Muscle of arm (tissue), 14 donors: ENCODE measurements at places on chromosomes 1 and 21. TPM values are rescaled to one million over a fixed set of nuclear protein-coding genes. Genes with fewer than 3 reads are reported as not detected.
A peak's percentile ranks its signal among the peaks of the same experiment; 100 is the strongest.

GRCh38 chr1:94954263-94955220 lies 27.6 kb upstream of the CNN3 start:
- no peak for DNase-seq

GRCh38 chr1:6260961-6261614 lies at the start of gene GPR153:
Gene GPR153, minus strand, starts transcription at chr1:6261098. Its CDS starts 6,193 bp downstream, at chr1:6254905.
- no peak for DNase-seq

The BSND gene
- 0.07 TPM for polyA plus RNA-seq

The DNASE2B gene
- polyA plus RNA-seq = not detected

- DNase-seq = no peak
Measured at GRCh38 chr1:110088739-110089316, 18.4 kb upstream of the ALX3 start.

The CHRM3 gene
- not detected for polyA plus RNA-seq

The KCNJ6 gene
- polyA plus RNA-seq = 1.1 TPM

DNA sequence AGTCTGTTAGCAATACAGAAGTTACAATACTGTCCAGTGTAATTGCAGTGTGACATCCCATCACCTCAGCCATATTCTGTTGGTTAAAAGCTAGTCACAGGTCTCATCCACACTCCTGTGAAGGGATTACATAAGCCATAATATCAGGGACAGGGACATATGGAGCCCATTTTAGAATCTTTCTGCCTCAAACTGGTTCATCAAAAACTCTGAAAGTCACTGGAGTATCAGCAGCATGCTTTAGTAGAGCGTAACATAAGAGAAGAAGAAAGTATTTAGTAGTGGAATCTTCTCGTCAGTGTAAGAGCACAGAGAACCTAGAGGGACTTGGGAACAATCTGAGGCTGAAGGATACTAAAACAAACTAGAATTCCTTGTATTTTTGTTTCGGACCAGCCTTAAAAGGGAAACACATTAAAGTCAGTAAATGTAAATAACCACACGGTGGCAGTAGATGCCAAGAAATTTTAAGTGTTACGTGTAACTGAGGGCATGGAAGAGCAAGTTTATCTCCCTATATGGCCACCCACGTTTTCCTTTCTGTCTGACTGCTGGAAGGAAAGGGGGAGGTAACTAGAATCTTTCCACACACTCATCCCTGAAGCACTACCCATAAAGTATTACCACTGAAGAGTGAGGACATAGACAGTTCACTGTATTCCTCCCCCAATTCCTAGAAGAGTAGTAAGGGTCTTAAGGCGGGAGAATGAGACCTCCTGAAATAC lies 41.6 kb upstream of the AGL start:
- peak; percentile 87 for DNase-seq

GRCh38 chr1:155219592-155220031 lies 11.1 kb downstream of the MTX1 start:
- DNase-seq = no peak

The CALML6 gene
- polyA plus RNA-seq = 192 TPM

GRCh38 chr1:98940722-98941079 lies 64.0 kb downstream of the PLPPR5 start:
- DNase-seq = no peak

The SH2D1B gene
- polyA plus RNA-seq = 0.32 TPM

GRCh38 chr1:53133261-53134041 lies 9.0 kb downstream of the SLC1A7 start:
- DNase-seq = no peak

GRCh38 chr1:226643611-226644540 lies 95.2 kb downstream of the ITPKB start:
- no peak for DNase-seq

GRCh38 chr21:34858559-34858958 lies 189.8 kb downstream of the CLIC6 start:
- DNase-seq = no peak

GRCh38 chr21:34938089-34938764 lies 110.9 kb downstream of the RUNX1 start:
- DNase-seq = no peak

DNA sequence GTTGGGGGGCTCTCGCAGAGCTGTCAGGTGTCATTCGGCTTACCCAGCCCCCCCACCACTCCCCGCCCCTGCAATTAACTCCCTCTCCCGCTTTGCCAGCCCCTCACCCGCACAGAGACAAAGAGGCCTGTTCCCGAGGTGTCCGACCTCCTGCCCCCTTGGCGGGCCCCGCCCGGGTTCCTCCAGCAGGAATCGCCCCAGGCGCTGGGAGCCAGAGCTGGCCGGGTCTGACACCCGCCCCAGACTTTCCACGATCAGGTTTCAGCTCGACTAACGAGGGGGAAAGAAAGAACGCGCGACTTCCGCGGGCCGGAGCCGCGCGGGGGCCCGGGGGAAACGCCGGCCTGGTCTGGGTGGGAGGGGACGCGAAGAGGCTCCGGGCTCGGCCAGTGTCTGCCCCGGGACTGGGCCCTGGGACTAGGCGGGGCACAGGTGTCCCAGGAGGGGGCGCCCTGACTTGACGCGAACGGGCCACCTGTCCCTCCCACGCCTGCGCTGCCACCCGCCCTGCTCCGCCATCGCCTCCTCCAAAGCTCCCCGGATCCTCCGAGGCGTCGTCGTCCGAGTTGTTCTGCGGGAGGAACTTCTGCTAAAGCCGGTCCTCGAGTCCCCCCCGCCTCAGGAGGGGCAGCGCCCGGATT lies 36.4 kb upstream of the HHAT start:
- DNase-seq = peak; percentile 85

DNA sequence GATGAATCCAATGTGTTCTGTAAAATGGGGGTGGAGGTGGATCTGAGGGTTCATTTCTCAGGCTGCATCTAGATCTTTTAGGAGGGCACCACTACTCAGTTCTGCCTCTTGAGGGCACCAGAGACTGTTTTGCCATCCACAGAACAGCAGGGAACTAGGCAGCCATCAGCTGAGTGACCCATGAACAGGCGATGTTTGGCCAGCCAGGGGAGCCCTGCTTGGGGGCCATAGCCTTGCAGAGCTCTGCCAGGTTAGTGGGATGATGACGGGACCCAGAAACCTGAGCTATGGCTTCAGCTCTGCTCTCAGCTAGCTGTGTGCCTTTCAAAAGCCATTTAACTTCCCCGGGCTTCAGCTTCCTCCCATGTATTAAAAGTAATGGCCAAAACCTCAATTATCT lies 13.4 kb upstream of the NOS1AP start:
- DNase-seq = peak; percentile 48

DNA sequence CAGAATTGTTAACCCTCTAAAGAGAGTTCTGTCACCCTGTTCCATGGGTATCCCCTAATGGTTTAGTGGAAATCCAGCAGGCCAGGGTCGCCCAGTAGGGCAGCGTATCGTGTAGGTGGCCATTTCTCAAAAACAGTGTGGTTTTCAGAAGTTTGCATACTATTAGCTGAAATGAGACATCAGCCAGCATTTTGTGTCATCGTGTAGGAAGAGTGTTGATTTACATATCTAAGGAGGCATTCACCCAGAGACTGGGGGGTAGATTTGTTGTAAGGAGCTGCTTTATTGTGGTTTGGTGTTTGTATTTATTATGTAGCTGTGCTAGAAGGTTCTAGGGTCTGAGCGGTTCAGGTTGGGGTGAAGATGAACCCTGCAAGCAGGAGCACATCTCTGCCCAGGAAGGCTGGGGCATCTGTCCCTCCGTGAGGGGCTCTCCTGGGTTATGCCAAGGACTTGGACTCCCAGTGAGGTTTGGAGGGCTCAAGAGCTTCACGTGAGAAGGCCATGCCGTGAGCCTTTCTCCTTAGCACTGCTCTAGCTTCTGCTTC lies 174.4 kb downstream of the PGBD5 start:
- no peak for DNase-seq

The TMEM234 gene
- polyA plus RNA-seq = 13.3 TPM

DNA sequence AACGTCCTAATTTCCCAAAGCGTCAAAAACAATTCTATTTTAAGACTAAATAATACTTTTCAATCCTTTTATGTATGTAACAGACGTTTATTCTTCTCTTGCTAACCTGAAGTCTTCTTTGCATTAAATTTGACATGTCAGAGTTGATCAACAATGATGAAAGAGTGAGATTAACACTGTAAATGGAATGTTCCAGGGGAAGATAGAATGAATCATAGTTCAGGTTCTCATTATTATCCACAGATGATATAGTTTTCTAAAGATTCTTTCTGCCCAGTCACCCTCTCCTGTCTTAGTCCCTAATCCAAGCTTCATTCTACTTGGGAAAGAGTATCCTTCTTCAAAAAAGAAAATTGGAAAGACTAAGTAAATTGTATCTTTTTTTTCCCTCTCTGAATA lies 38.9 kb downstream of the SDCCAG8 start:
- DNase-seq = no peak

The FNDC10 gene
- polyA plus RNA-seq = 10.3 TPM

DNA sequence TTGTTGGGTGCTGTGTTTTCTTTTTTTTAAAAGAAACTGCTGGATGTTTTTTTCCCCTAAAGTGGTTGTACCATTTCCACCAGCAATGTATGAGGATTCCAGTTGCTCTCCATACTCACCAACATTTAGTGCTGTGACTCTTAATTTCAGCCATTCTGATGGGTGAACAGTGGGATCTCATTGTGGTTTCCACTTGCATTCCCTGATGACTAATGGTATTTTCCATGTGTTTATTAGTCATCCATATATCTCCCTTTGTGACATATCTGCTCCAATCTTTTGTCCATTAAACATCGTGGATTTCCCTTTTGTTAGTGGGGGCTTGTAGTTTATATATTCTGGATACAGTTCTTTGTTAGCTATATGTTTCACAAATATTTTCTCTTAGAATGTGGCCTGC lies 206.0 kb downstream of the CAMTA1 start:
- no peak for DNase-seq

The ATAD3C gene
- 0.78 TPM for polyA plus RNA-seq

The GPR61 gene
- 3.6 TPM for polyA plus RNA-seq

DNA sequence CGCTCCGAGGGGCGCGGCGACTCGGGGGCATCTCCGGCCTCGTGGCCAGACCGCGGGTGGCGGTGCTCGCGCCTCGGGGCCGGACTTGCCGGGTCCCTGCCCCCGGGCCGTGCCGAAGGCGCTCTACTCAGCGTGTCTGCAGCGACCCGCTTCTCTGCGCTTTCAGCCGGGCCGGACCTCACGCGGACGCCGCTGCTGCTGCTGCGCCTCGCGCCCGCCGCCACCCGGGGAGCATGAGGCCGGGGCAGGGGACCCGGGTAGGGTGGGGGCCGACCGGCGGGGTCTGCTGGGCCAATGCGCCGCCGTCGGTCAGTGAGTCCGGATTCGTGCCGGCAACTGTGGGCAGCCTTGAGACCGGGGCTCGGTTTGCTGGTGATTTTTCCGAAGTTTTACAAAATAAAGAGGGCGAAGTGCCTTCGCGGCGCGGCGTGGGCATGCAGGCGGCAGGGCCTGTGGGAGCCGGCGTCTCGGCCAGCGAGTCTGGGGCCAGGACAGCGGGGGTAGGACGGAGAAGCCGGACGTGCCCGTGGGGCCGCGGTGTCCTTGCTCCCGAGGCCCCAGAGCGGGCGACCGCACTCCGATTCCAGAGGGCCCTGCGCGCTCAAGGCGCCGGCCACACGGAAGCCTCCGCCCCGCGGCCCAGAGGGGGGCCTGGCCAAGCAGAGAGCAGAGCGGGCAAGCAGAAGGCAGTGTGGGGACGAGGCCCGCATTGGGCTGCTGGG lies 749 bp downstream of the FAM163A start:
- no peak for DNase-seq

DNA sequence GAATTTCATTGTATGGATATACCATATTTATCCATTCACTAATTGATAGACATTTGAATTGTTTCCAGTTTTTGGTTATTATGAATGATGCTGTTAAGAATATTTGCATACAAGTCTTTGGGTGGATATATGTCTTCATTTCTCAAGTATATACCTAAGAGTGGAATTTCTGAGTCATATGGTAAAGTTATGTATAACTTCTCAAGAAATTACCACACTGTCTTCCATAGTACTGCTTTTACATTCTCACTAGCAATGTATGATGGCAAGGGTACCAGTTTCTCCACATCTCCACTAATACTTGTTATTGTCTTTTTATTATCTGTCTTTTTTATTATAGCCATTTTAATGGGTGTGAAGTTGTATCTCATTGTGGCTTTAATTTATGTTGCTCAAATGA lies 74.6 kb upstream of the TENT5C start:
- DNase-seq = no peak

DNA sequence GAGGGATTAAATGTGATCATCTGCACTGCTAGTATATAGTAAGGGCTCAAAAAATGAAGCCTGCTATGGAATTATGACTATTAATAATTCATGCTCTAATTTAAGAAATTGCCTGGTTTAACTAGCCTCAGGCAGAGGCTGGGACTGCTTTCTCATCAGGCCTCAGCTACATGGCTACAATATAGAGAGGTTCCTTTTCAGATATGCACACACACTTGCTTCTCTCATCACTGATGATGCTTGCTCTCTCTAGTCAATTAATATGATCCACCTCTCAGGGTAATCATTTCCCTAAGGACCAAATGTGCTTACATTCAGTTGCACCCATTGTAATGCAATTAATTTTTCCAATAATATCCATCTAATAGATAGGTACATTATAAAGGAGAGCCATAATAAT lies 324.9 kb upstream of the ST6GALNAC5 start:
- no peak for DNase-seq

DNA sequence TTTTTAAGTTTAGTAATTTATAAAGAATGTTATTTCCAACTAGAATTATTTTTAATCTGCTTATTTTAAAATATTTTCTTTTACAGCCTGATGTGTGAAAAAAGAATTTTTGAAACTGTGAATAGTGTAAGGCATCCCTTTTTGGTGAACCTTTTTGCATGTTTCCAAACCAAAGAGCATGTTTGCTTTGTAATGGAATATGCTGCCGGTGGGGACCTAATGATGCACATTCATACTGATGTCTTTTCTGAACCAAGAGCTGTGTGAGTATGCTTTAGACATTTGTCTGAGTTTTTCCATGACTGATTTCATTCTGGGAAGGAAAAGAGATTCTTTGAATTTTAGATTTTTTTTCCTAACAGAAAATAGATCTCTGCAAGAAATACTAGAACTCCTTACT lies 77.9 kb downstream of the GTF2B start:
- no peak for DNase-seq

DNA sequence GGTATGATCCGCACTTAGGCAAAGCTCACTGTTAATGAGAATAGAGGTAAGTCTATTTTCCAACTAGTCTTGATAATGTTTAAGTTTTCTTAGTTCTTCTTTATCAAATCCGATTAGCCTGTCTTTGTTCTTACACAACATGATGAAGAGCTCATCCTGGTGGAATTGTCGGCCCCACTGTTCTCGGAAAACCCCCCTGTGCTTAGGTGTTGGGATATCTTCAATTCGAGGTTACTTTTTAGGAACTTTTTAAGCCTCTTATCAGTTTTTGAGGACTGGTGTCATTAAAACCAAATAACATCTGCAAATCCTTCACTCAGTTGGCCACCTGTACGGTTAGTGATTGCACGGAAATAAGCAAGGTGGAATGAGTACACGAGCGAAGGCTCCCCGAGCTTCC lies 60.7 kb upstream of the KIF26B start:
- no peak for DNase-seq
